ENCODE measurements at places on chromosomes 12 and 14.

- DNase-seq = no peak
Observed at GRCh38 chr12:12704593-12705230, 8.7 kb upstream of the GPR19 start.

DNA sequence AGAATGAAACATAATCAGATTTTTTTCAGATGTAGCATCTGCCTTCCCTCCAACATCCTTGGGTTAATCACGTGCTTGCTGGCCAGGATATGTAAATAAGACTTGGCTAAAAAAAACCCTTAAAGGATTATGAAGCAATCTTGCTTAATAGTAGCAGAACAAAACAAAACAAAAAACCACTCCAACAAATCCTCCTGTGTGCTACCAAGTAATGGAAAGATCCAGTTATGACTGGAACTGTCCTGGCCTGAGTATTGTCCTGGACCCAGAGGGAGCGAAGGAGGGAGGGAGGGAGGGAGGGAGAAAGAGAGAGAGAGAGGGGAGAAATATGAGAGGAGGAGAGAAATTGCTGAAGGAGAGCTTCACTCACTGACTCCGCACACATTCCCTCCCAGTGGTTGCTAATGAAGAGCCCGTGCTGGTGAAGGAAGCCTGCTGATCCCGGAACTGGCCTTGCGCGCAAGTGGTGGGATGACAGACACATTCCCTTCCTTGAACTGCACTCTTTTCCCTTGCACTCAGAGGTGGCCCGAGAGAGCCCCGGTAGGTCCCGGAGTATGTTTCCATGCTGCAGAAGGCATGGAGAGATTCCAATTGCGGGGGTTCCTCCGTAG lies 57.2 kb downstream of the HMGA2 start:
- DNase-seq = no peak

GRCh38 chr12:69698769-69699540 lies at the start of gene BEST3:
Gene BEST3, minus strand, starts transcription at chr12:69699303. Its CDS starts 1,505 bp downstream, at chr12:69697798.
- DNase-seq = no peak

GRCh38 chr14:33068040-33068439 lies 129.4 kb downstream of the NPAS3 start:
- DNase-seq = no peak

- no peak for DNase-seq
Observed at GRCh38 chr12:46855760-46856159, 30.0 kb upstream of the SLC38A4 start.

DNA sequence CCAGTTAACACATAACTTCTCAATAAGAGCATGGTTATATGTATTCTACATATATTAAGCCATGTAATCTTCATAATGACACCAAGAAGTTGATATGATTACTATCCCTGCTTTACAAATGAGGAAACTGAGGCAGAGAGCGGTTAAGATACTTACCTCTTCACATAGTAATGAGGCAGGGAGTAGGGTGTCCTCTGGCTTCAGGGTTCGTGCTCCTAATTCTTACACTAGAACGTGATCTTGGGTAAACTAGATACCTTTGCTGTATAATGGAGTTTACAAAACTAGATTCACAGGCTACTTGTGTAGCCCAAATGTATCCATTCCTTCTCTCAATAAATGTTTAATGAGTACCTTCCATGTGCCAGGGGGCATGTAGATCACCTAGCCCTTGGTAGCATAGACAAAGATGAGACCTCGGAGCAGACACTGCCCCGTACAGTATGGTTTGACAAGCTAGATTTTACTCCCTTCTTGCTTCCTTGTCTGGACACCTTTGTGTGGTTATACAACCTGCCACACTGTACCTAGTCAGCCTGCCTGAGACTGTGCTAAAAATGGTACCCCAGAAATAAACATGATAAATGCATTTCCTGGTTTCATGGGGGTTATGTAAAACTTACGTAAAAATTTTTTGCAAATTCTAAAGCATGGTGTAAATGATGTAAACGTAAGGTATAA lies 991.8 kb downstream of the VRK1 start:
- DNase-seq = no peak

GRCh38 chr14:98366429-98366828 lies 905.6 kb downstream of the BCL11B start:
- DNase-seq = no peak

DNA sequence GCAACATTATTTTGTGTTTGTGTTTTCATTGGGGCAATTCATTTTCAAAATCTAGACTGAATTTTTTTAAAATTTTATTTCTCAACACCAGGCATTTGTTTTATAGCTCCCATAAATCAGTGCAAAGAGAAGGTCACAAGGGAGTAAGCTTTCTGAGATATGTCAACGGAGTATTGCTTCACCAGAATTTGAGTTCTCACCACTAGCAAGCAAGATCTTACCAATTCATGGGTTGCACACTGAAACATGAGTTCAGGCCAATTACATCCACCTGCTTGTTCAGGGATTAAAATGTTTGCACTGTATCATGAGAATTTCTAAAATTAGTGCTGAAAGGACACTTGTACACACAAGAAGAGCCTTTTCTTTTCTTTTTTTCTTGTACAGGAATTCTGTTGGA lies 121.9 kb downstream of the CAND1 start:
- no peak for DNase-seq

DNA sequence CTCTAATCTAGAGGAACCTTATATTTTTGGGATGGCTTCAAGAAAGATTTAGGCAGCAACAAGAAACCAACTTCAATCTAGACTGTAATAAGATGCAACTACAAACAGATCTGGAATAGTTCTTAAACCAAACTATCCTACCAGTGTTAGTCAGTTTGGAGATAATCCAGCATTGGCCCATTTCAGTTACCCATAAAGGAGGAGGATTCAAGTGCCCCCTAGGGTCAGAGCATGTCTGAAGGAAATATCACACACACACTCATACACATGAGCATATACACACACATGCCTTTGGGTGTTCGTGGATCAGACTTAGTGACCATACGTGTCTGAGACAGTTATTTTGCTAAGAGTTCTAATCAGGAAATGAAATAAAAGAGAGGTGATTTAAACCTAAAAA lies 261.2 kb downstream of the ADAMTS20 start:
- DNase-seq = no peak

- no peak for DNase-seq
Observed at GRCh38 chr14:104301731-104302460, 163.5 kb downstream of the KIF26A start.

DNA sequence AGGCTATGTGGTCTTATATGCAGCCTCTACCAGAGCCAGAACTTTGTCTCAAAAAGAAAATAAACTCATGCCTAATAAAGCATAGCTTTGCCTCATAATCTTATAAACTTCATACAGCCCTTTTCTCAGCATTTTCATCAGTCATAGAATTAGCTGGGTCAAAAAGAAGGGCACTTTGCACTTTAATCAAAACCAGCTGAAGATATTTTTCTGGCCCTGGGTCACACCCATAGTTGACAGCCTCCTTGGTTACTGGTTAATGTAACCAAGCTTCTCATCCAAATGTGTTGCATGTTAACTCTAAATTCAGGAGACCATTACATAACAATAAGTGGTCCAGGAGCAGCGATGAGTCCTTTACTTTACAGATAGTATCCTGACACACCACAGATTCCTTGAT lies 558.2 kb downstream of the FLRT2 start:
- no peak for DNase-seq

DNA sequence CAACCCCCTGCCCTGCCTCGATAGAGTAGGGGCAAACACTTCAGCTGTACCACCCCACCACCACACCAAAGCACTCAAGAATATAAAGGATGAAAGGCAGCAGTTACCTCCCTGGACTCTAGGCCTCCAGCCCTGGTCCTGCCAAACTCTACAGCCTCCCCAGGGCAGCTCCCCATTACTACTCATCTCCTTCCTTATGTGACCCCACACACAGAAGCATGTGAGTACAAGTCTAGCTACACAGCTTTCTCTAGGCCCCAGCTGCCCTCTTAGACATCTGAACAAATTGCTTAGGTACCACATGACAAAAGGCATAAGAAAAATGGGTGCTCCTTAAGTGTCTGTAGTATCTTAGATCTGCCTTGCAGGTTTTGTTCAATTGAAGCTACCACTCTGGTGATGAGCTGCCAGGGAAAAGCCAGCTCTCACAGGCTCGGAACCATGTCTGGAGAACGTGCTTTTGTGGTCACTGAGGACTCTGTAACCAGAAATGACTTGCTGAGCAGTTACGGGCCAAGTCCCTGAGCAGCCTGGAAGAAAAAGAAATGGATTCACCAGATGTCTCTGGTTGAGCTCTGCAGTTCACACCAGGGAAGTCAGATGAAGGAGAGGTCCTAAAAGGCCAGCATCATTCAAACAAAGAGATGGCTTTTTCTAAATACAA lies 32.8 kb downstream of the FMNL3 start:
- no peak for DNase-seq

- DNase-seq = no peak
Observed at GRCh38 chr12:6284273-6284672, 26.2 kb upstream of the PLEKHG6 start.

- no peak for DNase-seq
Observed at GRCh38 chr14:39876916-39877315, 444.7 kb upstream of the FBXO33 start.

- no peak for DNase-seq
Observed at GRCh38 chr14:88983755-88984154, 159.3 kb downstream of the TTC8 start.

DNA sequence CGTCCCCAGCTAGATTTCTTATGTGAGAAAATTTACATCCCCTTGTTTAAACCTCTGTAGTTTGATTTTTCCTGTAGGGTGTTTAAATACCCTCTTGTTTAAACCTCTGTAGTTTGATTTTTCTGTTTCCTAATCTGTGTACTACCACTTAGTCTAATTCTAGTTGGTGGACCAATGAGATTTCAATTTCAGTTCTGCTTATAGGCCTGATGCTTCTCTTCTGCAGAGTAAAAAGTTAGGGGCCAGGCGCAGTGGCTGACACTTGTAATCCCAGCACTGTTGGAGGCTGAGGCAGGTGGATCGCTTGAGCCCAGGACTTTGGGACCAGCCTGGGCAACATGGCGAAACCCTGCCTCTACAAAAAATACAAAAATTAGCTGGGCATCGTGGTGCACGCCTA lies 11.5 kb downstream of the UBC start:
- DNase-seq = no peak

GRCh38 chr12:84413656-84414055 lies 498.9 kb downstream of the SLC6A15 start:
- no peak for DNase-seq

DNA sequence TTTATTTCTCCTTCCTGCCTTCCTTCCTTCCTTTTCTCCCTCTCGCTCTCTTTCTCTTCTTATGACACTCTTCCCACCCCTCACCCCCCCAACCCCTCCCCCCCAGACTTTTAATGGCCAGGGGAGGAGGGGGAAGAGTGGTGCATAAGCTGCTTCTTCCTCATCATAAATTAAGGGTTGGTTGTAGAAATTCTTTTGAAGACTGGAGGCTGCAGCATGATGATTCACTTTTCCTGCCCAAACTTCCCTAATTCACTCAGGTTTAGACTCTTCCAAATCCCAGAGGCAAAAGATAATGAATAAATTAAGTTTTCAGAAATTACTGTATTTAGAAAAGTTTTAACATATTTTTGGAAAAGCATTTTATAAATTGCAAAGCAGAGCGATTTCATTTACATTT lies 58.2 kb downstream of the GRIP1 start:
- no peak for DNase-seq
